MCF 10A (cell line): ENCODE measurements at places on chromosomes 11 and 22.

- no peak overlapping the region for H3K4me3 ChIP-seq
- no peaks in the 10 kb centered on the region for H3K36me3 ChIP-seq
- H3K27me3 ChIP-seq = no peaks in the 10 kb centered on the region
- H3K27ac ChIP-seq = no peak overlapping the region
- H3K4me1 ChIP-seq = no peaks in the 10 kb centered on the region
- no peak for DNase-seq
Observed at GRCh38 chr11:121944556-121945230, 171.3 kb downstream of the BLID start.

- peaks cover 34% of the 10 kb centered on the region for H3K4me1 ChIP-seq
- H3K27me3 ChIP-seq = no peaks in the 10 kb centered on the region
- no peaks in the 10 kb centered on the region for H3K36me3 ChIP-seq
- no peak overlapping the region for H3K4me3 ChIP-seq
Observed at GRCh38 chr11:129251067-129251466, 58.9 kb upstream of the ARHGAP32 start.

- H3K4me1 ChIP-seq = no peaks in the 10 kb centered on the region
- no peak overlapping the region for H3K27ac ChIP-seq
- H3K36me3 ChIP-seq = no peaks in the 10 kb centered on the region
- no peak overlapping the region for H3K4me3 ChIP-seq
- no peak for DNase-seq
Observed at GRCh38 chr22:41713004-41713403, 13.7 kb downstream of the MEI1 start.

DNA sequence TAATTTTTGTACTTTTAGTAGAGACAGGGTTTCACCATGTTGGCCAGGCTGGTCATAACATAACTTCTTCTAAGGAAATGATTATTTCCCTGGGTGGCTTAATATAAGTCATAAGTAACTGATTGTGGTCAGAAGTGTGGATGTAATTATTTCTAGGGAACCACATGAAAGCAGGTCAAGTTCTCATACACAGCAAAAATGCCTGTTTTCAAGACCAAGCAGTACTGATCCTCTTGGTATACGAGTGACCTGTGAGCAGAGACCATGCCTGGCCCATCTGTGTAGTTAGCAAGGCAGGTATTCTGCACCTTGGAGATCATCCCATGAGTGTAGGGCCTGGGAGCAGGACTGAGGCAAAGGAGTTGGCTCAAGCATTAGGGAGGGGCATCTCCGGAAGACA lies 32.5 kb upstream of the NUCB2 start:
- H3K27ac ChIP-seq = no peak overlapping the region
- H3K27me3 ChIP-seq = no peaks in the 10 kb centered on the region
- H3K4me3 ChIP-seq = no peak overlapping the region

- peaks cover 26% of the 10 kb centered on the region for H3K27me3 ChIP-seq
- H3K36me3 ChIP-seq = no peaks in the 10 kb centered on the region
- peaks cover 5% of the 10 kb centered on the region for H3K4me1 ChIP-seq
- DNase-seq = no peak
Observed at GRCh38 chr11:113484223-113484622, 9.0 kb upstream of the DRD2 start.

- DNase-seq = no peak
- no peaks in the 10 kb centered on the region for H3K27me3 ChIP-seq
- H3K4me3 ChIP-seq = no peak overlapping the region
- H3K4me1 ChIP-seq = peaks cover 9% of the 10 kb centered on the region
- H3K36me3 ChIP-seq = no peaks in the 10 kb centered on the region
Observed at GRCh38 chr11:63805844-63806415, 7.3 kb upstream of the SPINDOC start.

GRCh38 chr11:87849216-87849615 lies 326.0 kb downstream of the RAB38 start:
- peaks cover 8% of the 10 kb centered on the region for H3K4me1 ChIP-seq
- no peaks in the 10 kb centered on the region for H3K36me3 ChIP-seq
- H3K27me3 ChIP-seq = no peaks in the 10 kb centered on the region
- no peak for DNase-seq
- H3K27ac ChIP-seq = no peak overlapping the region

DNA sequence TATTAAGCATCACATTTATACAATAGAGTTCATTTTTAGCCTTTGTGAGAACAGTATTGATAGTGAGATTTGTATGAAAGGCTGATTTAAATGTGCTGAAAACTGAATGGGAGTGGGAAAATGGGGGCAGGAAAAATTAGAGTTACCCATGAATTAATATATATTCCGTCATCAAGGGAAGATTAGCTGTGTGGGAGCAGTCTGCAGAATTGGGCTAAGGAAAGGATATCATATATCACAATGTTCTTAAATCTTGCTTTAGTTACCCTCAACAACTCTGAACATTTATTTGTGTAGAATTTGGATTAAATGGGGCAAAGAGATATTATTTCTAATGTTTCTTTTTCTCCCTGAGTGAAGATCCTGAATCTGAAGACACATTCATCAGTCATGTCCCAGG lies at the start of gene OR51Q1:
Gene OR51Q1 (plus strand): TSS at position 301 of the 400 bp plus-strand sequence. CDS start 90 bp downstream, at position 391.
- no peaks in the 10 kb centered on the region for H3K36me3 ChIP-seq
- H3K4me1 ChIP-seq = peaks cover 5% of the 10 kb centered on the region
- peaks cover 45% of the 10 kb centered on the region for H3K27me3 ChIP-seq
- H3K27ac ChIP-seq = no peak within 1 kb of the TSS

- peaks cover 11% of the 10 kb centered on the region for H3K4me1 ChIP-seq
- H3K4me3 ChIP-seq = no peak overlapping the region
- no peaks in the 10 kb centered on the region for H3K27me3 ChIP-seq
- DNase-seq = no peak
Observed at GRCh38 chr22:19115628-19116027, 6.6 kb downstream of the DGCR2 start.

DNA sequence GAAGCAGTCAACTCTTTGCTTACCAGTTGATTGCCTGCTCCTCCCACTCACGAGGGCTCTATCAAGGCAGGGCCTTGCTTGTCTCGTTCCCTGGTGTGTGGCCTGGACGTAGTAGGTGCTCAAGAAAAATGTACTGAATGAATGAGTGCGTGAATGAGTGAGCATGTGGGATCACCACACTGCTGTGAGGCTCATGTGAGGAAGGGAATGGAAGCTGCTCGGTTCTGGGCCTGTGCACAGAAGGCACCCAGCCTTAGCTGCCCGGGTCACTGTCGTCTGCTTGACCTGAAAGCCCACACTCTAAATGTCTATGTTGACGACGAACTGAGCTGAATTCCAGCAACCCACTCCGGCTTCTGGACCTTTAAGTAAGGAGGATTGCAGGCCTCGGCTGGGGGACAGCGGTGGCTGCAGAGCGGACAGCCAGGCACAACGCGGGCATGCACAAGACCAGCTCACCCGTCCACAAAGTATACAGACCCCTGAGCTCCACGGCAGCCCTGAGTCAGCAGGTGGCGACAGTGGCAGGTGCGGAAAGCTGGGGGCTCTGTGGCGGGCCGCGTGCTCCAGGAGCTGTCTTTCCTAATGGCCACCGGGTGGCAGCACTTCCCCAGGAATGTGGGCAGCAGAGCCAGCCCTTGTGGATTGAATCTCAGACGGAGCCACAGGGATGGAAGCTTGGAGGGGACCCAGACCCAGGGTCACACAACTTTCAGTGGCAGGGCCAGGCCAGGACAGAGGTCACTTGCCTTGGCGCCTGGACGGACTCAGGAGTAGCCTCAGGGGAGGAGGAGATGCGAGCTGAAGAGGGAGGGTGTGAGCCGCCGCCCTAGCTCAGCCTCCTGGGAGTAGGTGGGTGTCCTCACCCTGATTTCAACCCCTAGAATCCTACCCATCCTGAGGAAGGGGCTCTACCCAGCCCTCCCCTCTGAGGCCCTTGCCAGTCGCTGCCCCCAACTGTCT lies 5.0 kb upstream of the PICK1 start:
- no peak overlapping the region for H3K27ac ChIP-seq
- H3K4me3 ChIP-seq = no peak overlapping the region
- no peaks in the 10 kb centered on the region for H3K27me3 ChIP-seq
- no peaks in the 10 kb centered on the region for H3K36me3 ChIP-seq

DNA sequence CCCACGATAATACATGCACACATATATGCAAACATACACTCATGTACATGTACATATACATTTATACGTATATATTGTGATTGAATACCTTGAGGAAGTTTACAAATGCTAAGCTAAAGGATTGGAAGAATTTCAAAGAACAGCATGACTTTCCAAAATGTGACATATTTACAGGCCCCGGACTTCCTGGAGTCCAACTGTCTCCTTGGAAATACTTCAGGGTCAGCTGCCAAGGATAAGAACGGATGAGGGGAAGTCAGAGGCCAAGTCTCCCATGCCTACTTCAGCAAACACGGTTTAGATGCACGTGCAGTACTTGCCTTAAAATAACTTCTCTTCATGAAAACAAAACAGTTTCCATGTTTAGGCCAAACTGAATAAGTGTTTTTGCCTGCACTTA lies 213.6 kb downstream of the DYNC2H1 start:
- peaks cover 33% of the 10 kb centered on the region for H3K36me3 ChIP-seq
- H3K4me1 ChIP-seq = peaks cover 7% of the 10 kb centered on the region
- H3K27me3 ChIP-seq = no peaks in the 10 kb centered on the region

GRCh38 chr11:132549001-132549400 lies 983.3 kb downstream of the OPCML start:
- DNase-seq = no peak
- no peak overlapping the region for H3K4me3 ChIP-seq
- H3K27me3 ChIP-seq = no peaks in the 10 kb centered on the region
- H3K27ac ChIP-seq = no peak overlapping the region
- H3K4me1 ChIP-seq = no peaks in the 10 kb centered on the region

- DNase-seq = no peak
- no peak overlapping the region for H3K4me3 ChIP-seq
- no peak overlapping the region for H3K27ac ChIP-seq
- no peaks in the 10 kb centered on the region for H3K4me1 ChIP-seq
- H3K27me3 ChIP-seq = no peaks in the 10 kb centered on the region
Observed at GRCh38 chr22:29530716-29531115, 22.8 kb downstream of the THOC5 start.

GRCh38 chr22:35605369-35605680 lies 11.8 kb downstream of the MB start:
- H3K4me1 ChIP-seq = no peaks in the 10 kb centered on the region
- peaks cover 18% of the 10 kb centered on the region for H3K27me3 ChIP-seq
- H3K4me3 ChIP-seq = no peak overlapping the region

DNA sequence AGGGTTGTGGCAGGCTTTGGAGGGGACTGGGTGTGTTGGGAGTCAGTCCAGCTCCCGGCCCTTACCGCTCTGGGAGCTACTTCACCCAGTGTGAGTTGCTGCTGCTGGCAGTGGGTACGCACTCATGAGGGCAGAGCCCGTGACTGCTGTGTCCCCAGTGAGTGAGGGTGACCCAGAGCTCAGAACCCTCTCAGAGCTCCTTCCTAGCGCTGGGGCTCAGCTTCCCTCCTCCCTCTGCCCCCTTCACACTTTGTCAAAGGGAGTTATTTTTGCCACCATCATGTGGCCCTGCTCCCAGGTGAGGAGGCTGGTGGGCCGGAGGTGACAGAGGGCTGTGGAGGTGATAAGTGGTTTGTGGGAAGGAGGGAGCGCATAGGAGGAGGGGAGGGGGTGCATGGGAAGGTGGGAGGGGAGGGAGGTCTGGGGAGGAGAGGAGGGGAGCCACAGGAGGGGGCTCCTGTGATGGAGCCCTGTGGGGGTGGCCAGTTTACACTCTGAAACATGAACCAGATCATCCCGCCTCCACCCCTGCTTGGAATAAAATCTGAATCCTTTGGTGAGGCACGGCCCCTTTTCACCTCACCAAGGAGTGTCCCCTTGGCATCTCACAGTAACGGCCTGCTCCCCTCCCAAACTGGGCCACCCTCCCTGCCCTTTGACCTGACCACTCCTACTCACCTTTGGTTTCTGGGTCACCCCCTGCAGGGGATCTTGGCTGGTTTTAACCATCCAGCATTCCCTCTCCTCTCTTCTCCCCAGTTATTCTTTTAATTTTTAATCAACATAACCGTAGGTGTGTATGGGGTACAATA lies 9.9 kb downstream of the NDUFV1 start:
- peaks cover 4% of the 10 kb centered on the region for H3K4me1 ChIP-seq
- peaks cover 13% of the 10 kb centered on the region for H3K36me3 ChIP-seq
- DNase-seq = no peak
